ENCODE measurements at places on chromosomes 13 and 19.

DNA sequence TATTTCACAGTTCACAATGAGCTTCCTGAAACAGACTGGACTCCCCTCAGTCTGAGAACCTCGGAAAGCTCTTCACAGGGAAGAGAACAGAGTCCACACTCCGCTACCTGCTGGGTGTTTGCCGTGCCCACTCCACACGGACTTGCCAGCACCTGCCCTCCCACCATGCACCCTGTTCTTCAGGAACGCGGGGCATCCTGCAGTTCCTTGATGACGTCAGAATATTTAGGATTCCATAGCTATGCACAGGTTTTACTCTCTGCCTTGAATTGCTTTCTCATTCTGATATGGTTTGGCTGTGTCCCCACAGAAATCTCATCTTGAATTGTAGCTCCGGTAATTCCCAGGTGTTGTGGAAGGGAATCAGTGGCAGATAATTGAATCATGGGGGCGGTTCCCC, 74.4 kb upstream of the FARP1 start:
- H3K4me3 ChIP-seq: no peak overlapping the region
- H3K27me3 ChIP-seq: no peaks in the 10 kb centered on the region
- H3K36me3 ChIP-seq: no peaks in the 10 kb centered on the region
- H3K4me1 ChIP-seq: no peaks in the 10 kb centered on the region
- no peak overlapping the region for H3K27ac ChIP-seq

DNA sequence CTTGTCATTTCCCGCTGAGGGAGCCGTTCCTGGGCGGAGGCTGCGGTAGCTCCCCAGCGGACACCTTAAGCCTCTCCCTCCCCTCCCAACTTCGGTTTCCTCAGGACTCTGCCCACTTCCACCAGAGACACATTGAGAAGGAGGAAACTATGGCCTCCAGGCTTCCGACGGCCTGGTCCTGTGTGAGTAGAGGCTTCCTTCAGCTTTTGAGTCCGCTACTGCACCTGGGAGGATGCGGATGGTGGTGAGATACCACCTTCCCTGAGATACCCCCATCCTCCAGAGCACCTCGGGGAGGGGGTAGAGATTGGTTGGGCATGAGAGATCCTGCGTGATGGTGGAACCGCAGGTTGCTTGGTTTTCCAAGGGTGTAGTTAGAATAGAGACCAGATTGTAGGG, 955 bp downstream of the ZNF274 start:
- H3K27ac ChIP-seq: peak overlapping the region; percentile 97
- H3K36me3 ChIP-seq: peaks cover 6% of the 10 kb centered on the region
- H3K4me1 ChIP-seq: peaks cover 7% of the 10 kb centered on the region
- H3K27me3 ChIP-seq: no peaks in the 10 kb centered on the region
- DNase-seq: no peak

DNA sequence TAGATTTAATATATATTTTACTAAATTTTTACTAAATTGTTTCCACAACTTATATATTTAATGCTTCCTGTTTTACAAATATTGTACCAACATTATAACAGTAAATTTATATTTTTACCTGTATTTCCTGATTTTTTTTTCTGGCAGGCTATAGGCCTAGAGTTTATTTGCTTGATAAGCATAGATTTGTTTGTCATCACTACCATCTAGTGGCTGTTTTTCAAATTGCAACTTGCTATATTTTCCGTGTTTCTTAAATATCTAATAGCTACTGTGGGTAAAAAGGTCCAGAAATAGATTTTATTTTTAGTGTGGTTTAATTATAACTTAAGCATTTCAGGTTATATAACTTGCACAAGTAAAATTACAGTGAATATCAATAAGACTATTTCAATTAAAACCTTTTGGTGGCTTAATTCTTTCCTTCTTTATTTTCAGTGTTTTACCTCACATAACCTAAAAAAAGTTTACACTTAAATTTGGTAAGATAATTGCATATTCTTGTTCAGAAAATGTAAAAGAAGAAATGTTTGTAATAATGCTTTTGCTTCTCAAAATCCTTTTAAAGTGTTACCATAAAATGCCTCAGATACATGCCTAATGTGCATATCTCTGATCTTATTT, 60.6 kb downstream of the NDFIP2 start:
- no peak overlapping the region for H3K27ac ChIP-seq
- no peaks in the 10 kb centered on the region for H3K27me3 ChIP-seq
- no peak for DNase-seq
- H3K4me1 ChIP-seq: no peaks in the 10 kb centered on the region
- H3K36me3 ChIP-seq: no peaks in the 10 kb centered on the region
- no peak overlapping the region for H3K4me3 ChIP-seq

GRCh38 chr19:53536225-53536548, 1.8 kb upstream of the ZNF331 start:
- no peak overlapping the region for H3K4me3 ChIP-seq
- DNase-seq: no peak
- H3K27me3 ChIP-seq: no peaks in the 10 kb centered on the region
- no peaks in the 10 kb centered on the region for H3K4me1 ChIP-seq
- no peaks in the 10 kb centered on the region for H3K36me3 ChIP-seq

DNA sequence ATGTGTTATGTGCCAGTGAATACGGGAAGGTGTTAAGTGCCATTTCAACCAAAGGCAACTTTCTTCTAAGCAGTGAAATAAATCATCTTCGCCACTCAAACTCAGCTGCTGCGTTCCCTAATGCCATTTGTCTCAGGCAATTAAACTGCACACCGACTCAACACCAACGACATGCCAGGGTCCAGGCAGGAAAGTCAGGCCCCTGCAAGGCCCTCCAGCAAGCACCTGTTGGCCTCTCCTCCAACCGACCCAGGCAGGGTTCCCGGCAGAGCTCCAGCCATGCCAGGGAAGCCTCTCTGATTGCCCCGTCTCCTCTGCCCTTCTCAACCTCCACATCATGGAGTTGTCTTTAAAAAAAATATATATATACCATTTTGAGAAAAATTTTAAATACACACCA, 21.8 kb downstream of the SAFB2 start:
- no peaks in the 10 kb centered on the region for H3K27me3 ChIP-seq
- no peak overlapping the region for H3K27ac ChIP-seq
- no peaks in the 10 kb centered on the region for H3K36me3 ChIP-seq
- H3K4me3 ChIP-seq: no peak overlapping the region
- no peak for DNase-seq

DNA sequence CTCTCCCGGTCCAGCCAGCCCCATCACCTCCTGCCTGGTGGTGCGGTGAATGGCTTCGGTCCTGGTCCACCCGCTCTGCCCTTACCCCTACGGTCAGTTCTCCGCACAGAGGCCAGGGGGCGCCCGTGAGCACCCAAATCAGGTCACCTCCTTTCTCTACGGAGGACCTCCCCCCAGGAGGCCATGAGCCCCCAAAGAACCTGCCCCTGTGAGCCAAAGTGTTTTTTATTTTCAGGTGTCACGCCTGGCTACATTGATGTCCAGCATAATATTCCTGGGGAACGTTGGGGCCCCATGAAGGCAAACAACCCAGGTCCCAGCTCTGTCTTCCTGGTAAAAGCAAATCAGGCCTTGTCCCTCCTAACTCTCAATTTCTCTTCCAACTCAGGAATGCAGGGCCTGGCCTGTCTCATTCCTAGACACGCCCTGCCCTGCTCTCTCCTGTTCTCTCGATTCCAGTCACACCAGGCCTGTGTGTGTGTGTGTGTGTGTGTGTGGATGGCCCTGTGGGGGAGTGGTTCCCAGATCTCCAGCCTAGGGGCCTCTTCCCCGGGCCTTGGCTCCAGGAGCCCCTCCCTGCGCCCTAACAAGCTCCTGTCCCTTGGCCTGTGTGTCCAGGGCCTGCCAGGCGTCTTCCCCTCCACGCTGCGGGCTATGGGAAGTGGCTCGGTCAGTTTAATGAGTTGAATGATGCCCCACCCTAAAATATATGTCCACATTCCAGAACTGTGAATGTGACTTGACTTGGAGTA, 9.7 kb upstream of the GIPC1 start:
- H3K4me1 ChIP-seq: peaks cover 3% of the 10 kb centered on the region
- no peak overlapping the region for H3K4me3 ChIP-seq
- peak overlapping the region; percentile 87 for H3K27ac ChIP-seq
- peak; percentile 79 for DNase-seq

DNA sequence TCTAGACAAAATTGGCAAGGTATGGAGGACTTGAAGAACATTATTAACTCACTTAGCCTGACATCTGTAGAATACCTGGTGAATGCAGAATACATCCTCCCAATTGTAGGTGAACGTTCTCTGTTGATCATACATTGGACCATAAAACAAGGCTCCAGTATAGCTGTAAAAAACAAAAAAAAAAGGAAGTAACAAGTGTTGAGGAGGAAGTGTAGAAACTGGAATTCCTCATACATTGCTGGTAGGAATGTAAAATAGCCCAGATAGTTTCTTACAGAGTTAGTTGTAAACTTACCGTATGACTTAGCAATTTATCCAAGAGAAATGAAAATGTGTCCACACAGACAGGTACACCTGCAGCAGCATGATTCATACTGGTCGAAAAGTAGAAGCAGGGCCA, 44.8 kb downstream of the TSSK6 start:
- no peak for DNase-seq
- H3K27me3 ChIP-seq: no peaks in the 10 kb centered on the region
- peak overlapping the region; percentile 39 for H3K27ac ChIP-seq
- peaks cover 17% of the 10 kb centered on the region for H3K36me3 ChIP-seq
- peaks cover 23% of the 10 kb centered on the region for H3K4me1 ChIP-seq

GRCh38 chr13:31072041-31072440, 89.7 kb downstream of the HSPH1 start:
- H3K4me3 ChIP-seq: no peak overlapping the region
- no peaks in the 10 kb centered on the region for H3K4me1 ChIP-seq
- H3K36me3 ChIP-seq: no peaks in the 10 kb centered on the region
- H3K27me3 ChIP-seq: no peaks in the 10 kb centered on the region

- no peaks in the 10 kb centered on the region for H3K4me1 ChIP-seq
- H3K27ac ChIP-seq: no peak overlapping the region
- DNase-seq: no peak
- no peaks in the 10 kb centered on the region for H3K36me3 ChIP-seq
- no peaks in the 10 kb centered on the region for H3K27me3 ChIP-seq
These were observed 292.8 kb downstream of the DCLK1 start for GRCh38 chr13:35838356-35838755.

DNA sequence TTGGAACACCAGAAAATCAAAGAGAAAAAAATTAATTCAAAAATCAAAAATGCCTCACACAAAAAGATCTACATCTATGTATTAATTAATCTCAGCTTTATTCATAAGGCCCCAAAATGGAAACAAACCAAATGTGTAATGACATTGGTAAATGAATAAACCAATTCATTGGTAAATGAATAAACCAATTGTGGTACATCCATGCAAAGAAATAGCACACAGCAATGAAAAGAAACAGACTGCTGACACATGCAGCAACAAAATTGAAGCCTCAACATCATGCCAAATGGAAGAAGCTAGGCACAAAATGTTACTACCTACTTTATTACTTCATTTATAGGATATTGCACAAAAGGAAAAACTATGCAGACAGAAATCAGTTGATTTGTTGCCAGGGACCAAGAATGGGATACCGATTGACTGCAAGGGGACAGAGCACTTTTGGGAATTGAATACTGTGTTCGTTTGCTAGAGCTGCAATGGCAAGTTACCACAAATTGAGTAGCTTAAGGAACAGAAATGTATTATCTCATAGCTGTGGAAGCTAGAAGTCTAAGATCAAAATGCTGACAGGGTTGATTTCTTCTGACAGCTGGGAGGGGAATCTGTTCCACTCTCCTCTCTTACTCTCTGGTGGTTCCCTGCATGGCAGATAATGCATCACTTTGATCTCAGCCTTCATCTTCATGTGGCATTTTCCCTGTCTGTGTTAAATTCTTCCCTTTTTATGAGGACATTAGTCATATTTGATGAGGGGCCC, 252.8 kb downstream of the RFC3 start:
- H3K36me3 ChIP-seq: no peaks in the 10 kb centered on the region
- H3K4me3 ChIP-seq: no peak overlapping the region
- H3K27me3 ChIP-seq: no peaks in the 10 kb centered on the region

- no peak overlapping the region for H3K27ac ChIP-seq
- no peak for DNase-seq
- H3K4me1 ChIP-seq: no peaks in the 10 kb centered on the region
- no peaks in the 10 kb centered on the region for H3K36me3 ChIP-seq
- no peaks in the 10 kb centered on the region for H3K27me3 ChIP-seq
These were observed 223.6 kb downstream of the TM9SF2 start for GRCh38 chr13:99724633-99725517.

DNA sequence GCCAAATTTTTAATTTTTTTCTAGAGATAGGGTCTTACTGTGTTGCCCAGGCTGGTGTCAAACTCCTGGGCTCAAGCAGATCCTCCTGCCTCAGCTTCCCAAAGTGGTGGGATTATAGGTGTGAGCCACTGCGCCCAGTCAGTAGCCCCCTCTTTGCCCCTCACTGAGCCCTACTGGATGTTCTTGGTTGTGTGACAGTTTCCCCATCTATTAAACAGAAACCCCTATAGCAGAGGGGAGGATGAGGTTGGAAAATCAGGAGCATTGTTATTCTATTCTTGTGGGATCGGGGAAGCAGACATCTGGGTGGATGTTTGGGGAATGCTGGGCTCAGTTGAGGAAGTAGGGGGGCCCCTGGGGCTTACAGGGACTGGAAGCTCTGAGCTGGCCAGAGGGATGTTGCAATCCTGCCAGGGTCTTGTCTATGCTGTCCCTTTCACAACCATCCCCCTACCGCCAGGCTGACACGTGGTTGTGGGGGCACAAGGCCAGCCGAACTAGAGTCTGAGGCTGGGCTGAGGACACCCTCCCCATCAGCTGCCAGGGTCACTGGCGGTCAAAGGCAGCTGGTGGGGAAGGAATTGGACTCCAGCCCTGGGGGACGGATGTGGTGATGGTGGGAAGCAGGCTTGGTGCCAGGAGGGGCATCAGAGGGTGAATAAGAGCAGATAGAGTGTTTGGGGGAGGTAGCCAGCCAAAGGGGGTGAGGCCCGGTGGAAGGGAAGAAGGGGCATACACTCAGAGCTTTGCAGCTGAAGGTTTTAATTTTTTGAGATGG, 10.9 kb downstream of the APOC1 start:
- peak overlapping the region; percentile 53 for H3K27ac ChIP-seq
- peak; percentile 74 for DNase-seq
- no peak overlapping the region for H3K4me3 ChIP-seq
- no peaks in the 10 kb centered on the region for H3K4me1 ChIP-seq

DNA sequence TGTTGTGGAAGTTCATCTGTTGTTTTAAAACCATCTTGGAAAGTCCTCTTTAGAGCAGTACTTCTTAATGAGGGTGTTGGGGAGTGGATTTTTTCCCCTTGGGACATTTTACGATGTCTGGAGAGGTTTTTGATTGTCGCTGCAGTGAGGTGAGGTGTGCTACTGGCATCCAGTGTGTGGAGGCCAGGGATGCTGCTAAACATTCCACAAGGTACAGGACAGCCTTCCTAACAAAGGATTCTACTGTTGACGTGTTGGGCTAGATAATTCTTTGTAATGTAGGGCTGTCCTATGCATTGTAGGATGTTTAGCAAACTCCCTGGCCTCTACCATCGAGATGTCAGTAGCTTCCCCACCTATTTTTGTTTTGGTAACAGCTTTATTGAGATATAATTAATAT, 33.3 kb downstream of the NAA16 start:
- H3K27ac ChIP-seq: no peak overlapping the region
- no peak overlapping the region for H3K4me3 ChIP-seq
- H3K4me1 ChIP-seq: peaks cover 13% of the 10 kb centered on the region
- no peak for DNase-seq

GRCh38 chr19:4935444-4935843, 26.1 kb downstream of the UHRF1 start:
- no peaks in the 10 kb centered on the region for H3K27me3 ChIP-seq
- no peak overlapping the region for H3K4me3 ChIP-seq
- DNase-seq: no peak
- H3K36me3 ChIP-seq: no peaks in the 10 kb centered on the region
- H3K4me1 ChIP-seq: peaks cover 6% of the 10 kb centered on the region

GRCh38 chr13:112569821-112570220, 18.1 kb downstream of the TUBGCP3 start:
- DNase-seq: no peak
- no peak overlapping the region for H3K27ac ChIP-seq
- H3K4me1 ChIP-seq: peaks cover 20% of the 10 kb centered on the region
- H3K27me3 ChIP-seq: no peaks in the 10 kb centered on the region
- H3K4me3 ChIP-seq: no peak overlapping the region

Data from transverse colon (tissue), 4 donors.